Daoy (cell line): ENCODE measurements at places on chromosomes 1 and 21. TPM values are rescaled to one million over a fixed set of nuclear protein-coding genes. Genes with fewer than 3 reads are reported as not detected.

GRCh38 chr21:35236090-35236489 is 187.0 kb upstream of the RUNX1 start:
- no peak for DNase-seq

DNA sequence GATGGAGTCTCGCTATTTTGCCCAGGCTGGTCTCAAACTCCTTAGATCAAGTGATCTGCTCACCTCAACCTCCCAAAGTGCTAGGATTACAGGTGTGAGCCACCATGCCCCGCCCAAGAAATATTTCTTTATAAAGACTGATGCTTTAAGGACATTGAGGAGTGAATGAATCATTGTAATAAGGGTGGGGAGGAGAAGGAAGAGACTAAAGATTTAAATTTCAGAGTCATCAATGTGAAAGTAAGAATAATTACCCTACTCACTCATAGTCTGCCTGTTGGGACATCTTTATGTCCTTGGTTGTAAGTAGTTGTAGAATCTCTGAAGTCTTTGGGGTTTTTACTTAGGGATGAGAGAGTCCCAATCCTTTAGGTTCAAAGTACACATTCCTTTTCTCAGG is 7.3 kb downstream of the KDM1A start:
- no peak for DNase-seq

DNA sequence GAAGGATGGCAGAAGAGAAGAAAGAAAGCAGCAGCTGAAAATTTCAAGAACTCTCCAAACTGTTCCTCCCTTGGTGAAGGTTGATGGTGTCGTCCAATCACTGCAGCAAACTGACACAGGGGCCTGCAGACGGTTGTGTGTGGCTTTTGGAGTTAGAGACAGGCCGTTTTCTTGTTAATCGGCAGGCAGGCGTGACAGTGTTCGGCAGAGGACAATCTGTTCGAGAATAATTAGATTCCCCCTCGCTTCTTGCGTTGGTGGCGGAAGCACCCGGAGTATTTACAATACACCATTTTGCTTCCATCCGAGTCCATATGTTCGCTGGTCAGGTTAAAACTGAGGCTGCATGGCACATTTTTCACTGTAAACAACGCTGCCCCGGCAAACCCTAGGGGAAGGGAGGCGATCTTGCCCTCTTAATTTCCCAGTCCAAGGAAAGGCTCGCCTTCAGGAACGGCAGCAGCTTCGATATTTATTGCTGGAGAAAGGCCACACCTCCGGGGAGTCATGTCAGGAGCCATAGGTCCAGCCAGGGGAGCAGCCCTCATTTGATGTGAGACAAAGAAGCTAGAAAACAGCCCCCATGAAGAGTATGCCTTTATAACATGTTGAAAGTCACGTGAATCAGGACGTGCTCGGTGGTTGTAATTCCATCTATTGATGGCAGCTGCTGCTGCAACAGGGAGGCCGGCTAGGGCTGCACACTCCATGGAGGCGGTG is 360.1 kb downstream of the SMYD3 start:
- no peak for DNase-seq

- peak; percentile 40 for DNase-seq
Observed at GRCh38 chr1:153610334-153610733, 2.6 kb downstream of the S100A16 start.

GRCh38 chr1:109914587-109915240 is 4.1 kb downstream of the CSF1 start:
- DNase-seq = no peak

DNA sequence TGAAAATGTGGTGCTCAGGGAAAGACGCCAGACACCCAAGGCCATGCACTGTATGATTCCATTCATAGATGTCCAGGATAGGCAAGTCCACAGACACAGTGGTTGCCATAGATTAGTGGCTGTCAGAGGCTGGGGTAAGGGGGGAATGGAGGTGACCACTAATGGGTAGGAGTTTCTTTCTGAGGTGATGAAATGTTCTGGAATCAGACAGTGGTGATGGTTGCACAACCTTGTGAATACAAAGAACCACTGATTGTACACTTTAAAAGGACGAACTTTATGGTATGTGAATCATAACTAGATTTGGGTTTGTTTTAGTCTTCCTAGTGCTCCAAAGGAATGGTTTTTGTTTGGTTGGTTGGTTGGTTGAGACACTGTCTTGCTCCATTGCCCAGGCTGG is 51.7 kb downstream of the PRAMEF20 start:
- no peak for DNase-seq

- DNase-seq = no peak
Observed at GRCh38 chr1:167770127-167770526, 48.3 kb downstream of the MPZL1 start.

GRCh38 chr1:69483246-69483645 is 84.5 kb upstream of the LRRC7 start:
- DNase-seq = no peak

CHIT1 gene
- not detected in 2 replicates for total RNA-seq

BEND5 gene
- 0.77 and 3.1 TPM in 2 replicates for total RNA-seq
